ENCODE measurements at places on chromosomes 7 and 10.
A peak's percentile ranks its signal among the peaks of the same experiment; 100 is the strongest.

- no peak for DNase-seq
Observed at GRCh38 chr10:69865450-69865849, 63.7 kb downstream of the COL13A1 start.

GRCh38 chr7:123622660-123623386 is 21.2 kb downstream of the ASB15 start:
- peak; percentile 91 for DNase-seq

- no peak for DNase-seq
Observed at GRCh38 chr7:121273467-121274167, 55.2 kb upstream of the WNT16 start.

DNA sequence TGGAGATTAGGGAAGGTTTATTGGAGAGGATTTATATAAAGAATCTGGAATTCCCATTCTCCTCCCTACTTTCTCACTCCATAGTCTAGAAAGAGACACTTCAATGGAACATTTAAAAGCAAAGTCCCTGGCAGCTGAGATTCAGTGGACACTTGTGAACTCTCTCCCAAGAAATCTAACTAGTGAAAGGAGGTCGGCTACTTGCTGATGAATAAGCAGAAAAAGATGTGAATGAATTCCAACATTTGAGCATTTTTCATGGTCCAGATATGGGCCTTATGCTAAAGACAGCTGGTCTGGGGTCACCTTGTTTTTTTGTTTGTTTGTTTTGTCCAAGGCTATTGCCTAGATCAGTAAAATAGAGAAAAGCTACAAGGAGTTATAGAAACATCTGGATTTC is 141.1 kb upstream of the LRRTM3 start:
- DNase-seq, result no peak

- DNase-seq, result no peak
Observed at GRCh38 chr7:12062062-12062461, 149.0 kb upstream of the TMEM106B start.

DNA sequence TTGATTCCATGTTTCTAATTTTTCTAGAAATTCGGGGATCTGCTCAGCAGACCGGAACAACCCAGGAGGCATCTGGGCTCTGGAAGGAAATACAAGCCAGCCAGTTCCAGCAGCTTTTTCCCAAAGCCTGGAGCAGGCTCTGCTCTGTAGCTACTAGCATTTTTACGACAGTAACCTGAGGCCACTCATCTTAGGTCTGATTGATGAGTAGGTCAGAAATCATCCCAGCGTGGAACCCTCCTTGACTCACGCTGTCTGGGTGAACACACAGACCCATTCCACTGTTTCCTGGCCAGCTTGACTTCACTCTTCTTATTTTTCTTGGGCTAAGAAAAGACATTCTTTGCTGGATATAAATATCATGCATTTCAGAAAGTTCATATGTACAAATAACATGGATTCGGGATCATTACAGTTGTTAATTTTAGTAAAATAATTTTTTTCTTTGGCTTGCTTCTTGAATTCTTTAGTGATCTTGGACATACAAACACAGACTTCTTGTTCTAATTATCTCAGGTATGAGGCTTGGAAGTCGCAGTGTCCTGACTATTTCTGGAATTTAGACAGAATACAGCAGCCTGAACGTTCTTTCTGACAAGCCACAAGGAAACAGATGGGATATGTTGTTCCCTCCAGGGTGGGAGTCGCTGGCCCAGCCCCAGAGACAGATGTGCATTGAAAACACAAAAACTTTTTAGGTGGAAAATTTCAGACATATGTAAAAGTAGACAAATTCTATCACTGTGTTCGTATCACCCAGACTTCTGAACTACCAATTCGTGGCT is 54.6 kb upstream of the PITRM1 start:
- DNase-seq, result no peak

GRCh38 chr7:127146746-127147536 is 105.8 kb downstream of the GRM8 start:
- DNase-seq, result no peak

DNA sequence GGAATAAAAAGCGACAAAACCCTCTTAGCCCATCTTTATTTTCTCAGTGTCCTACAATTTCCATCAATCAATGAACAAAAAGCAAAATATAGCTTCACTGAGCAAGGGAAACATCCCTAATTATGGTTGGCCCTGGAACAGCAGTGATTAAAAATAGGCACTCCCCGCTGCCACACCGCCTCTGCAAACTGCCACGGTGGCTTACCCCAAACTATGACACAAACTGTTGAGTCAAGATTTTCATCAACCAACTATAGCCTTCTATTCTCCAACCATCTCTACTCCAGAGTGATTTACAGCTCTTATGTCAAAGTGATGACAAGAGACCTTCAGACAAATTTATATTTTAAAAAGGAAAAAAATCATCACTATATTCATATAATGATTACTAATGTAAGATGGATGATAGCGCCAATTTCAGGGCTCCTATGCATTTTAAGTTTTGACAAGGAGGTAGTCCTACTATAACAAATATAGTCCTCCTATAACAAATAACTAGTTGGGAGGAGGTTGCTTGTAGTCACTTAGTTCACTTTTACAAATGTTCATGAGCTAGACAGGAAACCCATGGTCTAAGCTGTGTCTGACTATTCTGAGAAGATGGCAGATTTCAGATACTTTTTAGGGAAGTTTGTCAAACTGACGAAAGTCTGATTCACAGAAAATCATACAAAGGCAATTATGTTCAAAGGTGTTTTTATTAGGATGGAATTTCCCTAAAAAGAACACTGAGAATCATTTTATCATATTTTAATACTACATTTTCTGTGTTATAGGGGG is 26.3 kb downstream of the DENND11 start:
- DNase-seq, result no peak

DNA sequence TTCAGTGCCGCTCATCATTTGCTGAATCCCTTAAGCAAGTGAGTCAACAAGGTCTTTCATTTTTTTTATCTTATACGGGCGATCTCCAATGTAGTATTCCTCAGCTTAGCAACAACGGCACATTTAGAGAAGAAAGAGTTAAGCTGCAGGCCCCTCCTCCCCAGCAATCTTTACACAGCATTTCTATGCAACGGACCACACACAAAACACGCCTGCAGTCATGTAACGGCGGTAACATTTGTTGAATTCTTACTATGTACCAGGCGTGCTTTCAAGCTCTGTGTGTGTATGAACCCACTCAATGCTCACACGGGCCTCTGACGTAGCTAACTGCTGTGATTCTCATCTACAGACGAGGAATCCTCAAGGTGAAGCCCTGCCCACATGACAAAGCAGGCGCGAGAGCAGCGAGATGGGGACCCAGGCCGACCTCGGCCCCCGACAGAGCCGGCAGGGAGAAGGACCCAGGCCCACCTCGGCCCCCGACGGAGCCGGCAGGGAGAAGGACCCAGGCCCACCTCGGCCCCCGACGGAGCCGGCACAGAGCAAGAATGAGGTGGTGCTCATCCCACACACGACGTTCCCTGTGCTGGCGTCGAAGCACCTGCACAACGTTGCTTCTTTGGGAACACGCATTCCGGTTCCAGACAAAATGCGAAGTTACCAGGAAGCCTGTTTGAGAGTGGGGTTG is 240.7 kb downstream of the ZMYND11 start:
- no peak for DNase-seq

GRCh38 chr10:6067457-6067856 is 5.3 kb upstream of the IL2RA start:
- DNase-seq, result no peak

GRCh38 chr7:111832174-111832573 is 269.9 kb upstream of the IMMP2L start:
- no peak for DNase-seq

GRCh38 chr10:121332829-121333765 is 265.1 kb downstream of the FGFR2 start:
- no peak for DNase-seq

- DNase-seq, result no peak
Observed at GRCh38 chr7:121401896-121402295, 5.8 kb upstream of the FAM3C start.

GRCh38 chr7:29084832-29085231 is 61.5 kb downstream of the CPVL start:
- no peak for DNase-seq

DNA sequence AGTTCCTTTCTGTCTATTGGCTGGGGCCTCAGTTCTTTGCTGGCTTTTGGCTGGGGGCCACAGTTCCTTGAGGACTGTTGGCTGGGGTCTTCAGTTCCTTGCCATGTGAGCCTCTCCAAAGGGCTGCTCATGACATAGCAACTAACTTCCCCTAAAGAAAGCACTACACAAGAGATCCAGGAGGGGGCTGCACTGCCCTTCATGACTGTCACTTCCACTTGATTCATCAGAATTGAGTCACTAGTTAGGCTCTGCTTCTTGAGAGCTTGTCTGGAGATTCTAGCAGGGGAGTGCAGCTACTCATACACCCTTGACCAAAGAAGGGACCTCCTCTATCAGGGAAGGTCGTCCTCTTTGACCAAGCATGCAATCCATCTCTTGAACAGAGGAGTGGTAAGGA is 38.0 kb upstream of the MKX start:
- DNase-seq, result no peak

DNA sequence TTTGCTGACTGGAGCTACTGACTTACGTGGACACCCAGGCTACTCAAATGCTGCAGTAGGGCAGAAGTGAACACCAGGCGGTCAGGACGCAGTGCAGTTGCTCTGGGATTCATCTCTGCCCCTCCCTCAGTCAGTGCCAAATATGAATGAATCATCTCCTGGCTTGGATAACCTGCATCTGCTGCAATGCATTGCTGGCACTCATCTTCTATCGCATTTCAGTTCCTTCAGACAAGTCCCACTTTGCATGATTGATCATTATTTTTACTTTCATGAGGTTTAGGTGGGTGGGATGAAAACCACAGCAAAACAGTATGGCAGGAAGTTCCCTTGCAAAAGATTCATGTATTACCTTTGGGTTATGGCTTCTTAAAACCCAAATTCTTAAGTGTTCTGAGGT is 224.6 kb upstream of the NRP1 start:
- no peak for DNase-seq

DNA sequence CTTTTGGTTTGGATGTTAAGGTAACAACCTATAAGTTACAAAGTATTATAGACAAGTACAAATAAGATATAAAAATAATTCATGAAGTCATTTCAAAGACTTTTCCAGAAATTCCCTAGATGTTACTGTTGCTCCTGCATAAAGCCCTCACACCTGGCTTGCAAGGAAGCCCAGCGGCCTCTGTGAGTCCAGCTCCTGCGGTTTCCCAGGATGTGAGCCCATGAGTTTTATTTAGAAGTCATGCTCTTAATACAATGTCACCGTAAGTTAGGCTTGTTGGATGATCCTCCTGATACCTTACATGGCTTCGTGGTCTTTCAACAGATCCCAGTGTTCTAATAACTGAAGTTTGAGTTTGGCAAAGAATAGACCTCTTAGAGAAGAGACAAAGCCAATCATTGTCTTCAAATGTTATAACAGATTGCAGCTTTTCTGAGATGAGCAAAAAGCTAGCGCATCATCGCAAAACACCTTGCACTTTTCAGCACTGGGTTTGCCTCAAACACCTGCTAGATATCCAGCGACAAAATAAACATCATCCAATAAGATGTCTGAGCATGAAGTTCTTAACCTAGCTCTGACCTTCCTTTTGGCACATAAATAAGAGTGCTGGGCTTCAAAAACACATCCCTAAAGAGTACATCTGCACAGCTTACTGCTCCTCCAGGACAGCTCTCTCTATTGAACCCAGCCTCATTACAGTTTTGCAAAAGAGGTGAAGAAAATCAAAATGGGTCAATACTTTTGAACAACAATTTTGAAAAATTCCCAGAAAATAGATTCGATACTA is 3.6 kb downstream of the FAM171A1 start:
- DNase-seq, result no peak

GRCh38 chr7:73847941-73848723 is 5.8 kb upstream of the METTL27 start:
- DNase-seq, result no peak

- DNase-seq, result no peak
Observed at GRCh38 chr10:29838539-29838938, 203.8 kb upstream of the SVIL start.
